Activated T-helper 1 cell treated with anti-CD3 and anti-CD28 coated beads, Interleukin-2, amount 50 U/mL, for 16 hours (primary cell): ENCODE measurements at places on chromosomes 12 and 14.

- no peak for DNase-seq
Observed at GRCh38 chr14:93186956-93187355, 1.8 kb downstream of the LYSET start.

DNA sequence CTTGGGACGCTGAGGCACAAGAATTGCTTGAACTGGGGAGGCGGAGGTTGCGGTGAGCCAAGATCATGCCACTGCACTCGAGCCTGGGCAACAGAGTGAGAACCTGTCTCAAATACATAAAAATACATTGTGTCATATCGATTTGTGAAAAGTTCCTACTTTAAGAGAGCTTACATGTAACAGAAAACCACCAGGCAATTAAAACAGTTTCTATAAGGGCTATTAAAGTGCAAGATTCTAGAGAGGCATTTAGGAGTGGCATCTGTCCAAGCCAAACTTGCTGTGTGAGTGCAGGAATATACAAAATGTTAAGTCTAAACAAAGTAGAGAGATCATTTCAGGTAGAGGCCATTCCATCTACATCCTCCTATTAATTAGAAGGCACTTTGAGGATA is 1.7 kb upstream of the NEK9 start:
- DNase-seq = no peak

- DNase-seq = no peak
Observed at GRCh38 chr12:4320497-4320852, 538 bp upstream of the TIGAR start.

DNA sequence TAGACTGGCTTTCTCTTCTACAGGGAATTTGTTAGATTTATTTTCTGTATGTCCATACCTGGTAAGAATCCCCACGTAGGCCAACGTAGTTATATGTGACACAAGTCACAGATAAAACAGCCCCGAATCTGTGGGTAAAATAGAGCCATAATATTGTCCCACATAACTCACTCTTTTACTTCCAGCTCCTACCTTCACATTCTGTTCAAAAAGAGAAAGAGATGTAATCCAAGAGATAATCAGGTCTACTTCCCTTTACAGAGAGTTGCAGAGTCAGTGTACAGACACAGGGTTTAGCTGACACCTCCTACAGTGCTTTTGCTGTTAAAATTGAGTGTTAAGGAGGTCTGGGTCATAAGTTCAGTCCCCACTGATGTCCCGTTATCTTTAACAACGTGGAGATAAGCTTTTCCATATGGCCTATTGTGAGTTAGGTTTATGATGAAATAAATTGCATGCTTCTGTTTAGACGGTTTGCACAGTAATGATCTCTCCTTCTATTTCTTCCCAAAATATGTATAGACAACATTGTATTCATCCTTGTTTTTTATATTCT is 446.5 kb downstream of the ADAMTS20 start:
- no peak for DNase-seq
